Fibroblast of villous mesenchyme (primary cell): ENCODE measurements at places on chromosomes 2 and 18.

- no peak for DNase-seq
These were observed 250.9 kb downstream of the IRS1 start for GRCh38 chr2:226548732-226549131.

GRCh38 chr2:170176212-170176611, 1.7 kb upstream of the MYO3B start:
- no peak for DNase-seq

- no peak for DNase-seq
These were observed 285.4 kb upstream of the ZNF804A start for GRCh38 chr2:184312970-184313369.

- no peak for DNase-seq
These were observed 4.4 kb downstream of the ADCYAP1 start for GRCh38 chr18:908758-909724.

DNA sequence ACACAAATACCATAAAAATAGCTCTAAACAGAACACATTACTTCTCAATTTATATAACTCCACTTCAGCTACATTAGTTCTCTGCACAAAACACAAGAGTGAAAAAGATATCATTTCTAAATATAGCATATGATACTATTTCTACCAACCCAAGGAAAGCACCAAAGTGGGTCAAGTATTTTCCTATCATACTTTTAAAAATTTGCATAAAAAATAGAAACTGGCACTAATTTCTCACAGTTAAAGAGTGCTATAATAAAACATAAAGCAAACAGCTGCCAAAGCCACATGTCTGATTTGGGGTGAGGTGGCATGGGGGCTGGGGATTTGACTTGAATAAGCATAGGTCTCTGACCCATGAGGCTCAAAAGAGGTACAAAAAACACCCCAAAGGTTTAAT, 61.5 kb downstream of the BARD1 start:
- DNase-seq = no peak

DNA sequence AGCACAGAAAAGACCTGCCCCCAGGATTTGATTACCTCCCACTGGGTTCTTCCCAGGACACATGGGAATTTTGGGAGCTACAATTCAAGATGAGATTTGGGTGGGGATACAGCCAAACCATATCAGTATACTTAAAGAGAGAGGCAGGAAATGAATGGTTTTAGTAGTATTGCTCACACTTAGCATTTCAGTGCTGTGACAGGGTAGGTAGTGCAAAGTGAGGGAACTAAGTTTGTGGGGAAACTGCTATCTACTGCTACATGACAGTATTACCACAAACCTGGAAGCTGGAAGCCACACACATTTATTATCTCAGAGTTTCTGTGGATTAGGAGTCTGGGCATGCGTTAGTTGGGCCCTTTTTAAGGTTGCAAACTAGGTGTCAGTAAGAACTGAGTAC, 450.7 kb downstream of the LPIN1 start:
- no peak for DNase-seq

- no peak for DNase-seq
These were observed 56.2 kb downstream of the PDK1 start for GRCh38 chr2:172612051-172612450.

- DNase-seq = peak; percentile 99
These were observed 1.8 kb upstream of the CCDC68 start for GRCh38 chr18:54961016-54961423.

DNA sequence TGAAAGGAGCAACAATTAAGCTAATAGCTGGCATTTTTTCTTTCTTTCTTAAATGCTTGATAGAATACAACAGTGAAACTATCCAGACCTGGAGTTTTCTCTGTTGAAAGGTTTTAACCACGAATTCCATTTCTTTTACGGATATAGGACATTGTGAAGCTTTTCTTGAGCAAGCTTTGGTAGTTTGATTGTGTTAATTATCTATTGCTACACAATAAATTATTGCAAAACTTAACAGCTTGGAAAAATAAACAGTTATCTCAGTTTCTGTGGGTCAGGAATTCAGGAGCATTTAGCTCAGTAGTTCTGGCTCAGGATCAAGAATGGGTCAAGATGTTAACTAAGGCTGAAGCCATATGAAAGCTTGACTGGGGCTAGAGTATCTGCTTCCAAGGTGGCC, 11.7 kb downstream of the PHOSPHO2 start:
- DNase-seq = peak; percentile 76

- no peak for DNase-seq
These were observed 6.3 kb downstream of the IL1RL2 start for GRCh38 chr2:102193074-102193473.

DNA sequence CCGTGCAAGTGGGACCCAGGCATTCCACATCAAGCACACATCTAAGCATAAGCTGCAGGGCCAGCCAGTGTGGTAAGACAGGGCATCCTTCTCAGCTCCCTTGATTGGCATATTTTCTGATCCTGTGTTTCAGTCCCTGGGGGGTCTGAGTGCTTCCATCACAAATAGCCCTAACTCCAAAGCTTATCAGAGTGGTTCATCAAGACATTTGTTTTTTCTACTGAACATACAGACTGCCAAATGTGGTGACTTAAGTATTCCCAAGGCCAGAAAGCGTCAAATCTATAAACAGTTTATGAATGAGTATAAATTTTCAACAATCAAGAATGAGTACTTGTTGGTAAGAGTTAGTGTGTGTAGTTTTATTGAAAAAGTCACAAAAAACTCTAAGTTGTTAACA, 18.8 kb downstream of the SPRED2 start:
- DNase-seq = peak; percentile 17

DNA sequence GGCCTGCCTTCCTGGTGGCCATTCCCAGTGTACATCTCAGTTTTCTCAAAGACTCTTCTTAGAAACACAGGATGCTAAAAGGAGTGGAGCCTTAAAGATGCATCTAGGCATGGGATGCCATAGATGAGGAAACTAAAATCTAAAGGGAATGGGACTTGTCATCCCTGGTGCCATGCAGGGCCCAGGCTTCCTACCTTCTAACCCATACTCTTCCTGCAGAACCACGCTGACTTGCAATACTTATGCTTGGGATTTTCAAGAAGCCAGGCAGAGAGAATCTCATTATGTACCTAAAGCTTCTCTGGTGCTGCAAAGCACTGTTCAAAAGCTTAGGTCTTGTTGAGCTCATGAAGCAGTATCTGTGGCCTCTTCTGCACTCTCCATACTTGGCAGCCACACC, 329.1 kb downstream of the CYRIA start:
- no peak for DNase-seq

DNA sequence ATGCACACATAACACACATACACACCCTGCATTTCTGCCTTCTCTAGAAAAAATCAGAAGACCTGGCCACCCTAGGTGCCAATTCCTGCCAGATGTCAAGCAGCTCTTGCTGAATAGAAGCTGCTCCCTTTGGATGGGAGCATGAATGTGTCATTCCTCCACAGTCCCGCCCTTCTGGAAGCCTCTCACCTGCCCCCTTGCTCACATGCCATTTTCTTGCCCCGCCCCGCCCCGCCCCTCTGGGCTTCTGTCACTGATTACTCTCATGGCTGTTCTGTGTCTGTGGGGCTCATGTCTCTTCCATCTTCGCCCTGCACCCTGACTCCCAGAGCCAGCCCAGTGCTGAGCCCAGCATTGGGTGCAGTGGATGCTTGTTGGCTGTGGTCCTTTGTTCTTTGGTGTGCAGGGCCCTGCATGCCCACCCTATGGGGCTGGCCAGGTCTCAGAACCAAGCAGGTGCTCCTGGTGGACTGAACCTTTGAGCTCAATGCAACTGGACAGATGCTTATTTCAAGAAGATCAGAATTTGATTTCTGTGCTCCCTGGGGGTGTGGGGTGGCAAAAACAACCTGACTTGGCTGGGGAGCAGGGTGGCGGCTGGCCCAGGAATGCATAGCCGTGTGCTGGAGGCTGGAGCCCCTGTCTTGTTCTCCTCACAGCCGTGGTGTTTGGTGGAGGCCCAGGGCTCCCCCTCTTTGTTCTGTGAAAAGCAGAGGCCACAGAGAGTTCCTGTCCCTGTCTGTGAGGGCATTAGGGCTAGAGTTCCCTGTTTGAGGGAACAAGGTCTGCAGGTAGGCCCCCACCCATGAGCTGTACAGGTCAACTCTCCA, 140.6 kb upstream of the GLI2 start:
- DNase-seq = no peak

GRCh38 chr2:215879977-215880940, 133.1 kb downstream of the MREG start:
- DNase-seq = peak; percentile 84

DNA sequence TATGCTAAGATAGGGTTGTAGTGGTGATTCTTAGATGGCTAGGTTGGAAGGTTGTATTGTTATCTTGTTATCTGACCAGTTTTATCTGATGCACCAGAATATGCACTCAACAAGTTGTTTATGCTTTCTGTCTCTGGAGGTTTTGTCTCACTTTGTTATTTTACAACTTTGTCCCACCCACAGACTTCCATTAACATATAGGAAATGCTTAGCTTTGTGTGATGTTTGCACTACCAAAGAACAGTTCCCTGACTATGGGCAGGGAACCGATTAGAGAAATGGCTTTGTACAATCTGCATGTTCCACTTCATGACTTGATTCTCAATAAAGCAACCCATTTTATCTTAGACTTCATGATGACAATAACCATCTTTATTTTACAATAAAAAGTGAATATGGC, 160.6 kb upstream of the CDH20 start:
- DNase-seq = no peak

- no peak for DNase-seq
These were observed 12.1 kb downstream of the NEURL3 start for GRCh38 chr2:96493072-96493471.

- DNase-seq = no peak
These were observed 1057.1 kb upstream of the CRIM1 start for GRCh38 chr2:35298493-35298892.

GRCh38 chr2:156156580-156156979, 175.9 kb downstream of the NR4A2 start:
- no peak for DNase-seq

DNA sequence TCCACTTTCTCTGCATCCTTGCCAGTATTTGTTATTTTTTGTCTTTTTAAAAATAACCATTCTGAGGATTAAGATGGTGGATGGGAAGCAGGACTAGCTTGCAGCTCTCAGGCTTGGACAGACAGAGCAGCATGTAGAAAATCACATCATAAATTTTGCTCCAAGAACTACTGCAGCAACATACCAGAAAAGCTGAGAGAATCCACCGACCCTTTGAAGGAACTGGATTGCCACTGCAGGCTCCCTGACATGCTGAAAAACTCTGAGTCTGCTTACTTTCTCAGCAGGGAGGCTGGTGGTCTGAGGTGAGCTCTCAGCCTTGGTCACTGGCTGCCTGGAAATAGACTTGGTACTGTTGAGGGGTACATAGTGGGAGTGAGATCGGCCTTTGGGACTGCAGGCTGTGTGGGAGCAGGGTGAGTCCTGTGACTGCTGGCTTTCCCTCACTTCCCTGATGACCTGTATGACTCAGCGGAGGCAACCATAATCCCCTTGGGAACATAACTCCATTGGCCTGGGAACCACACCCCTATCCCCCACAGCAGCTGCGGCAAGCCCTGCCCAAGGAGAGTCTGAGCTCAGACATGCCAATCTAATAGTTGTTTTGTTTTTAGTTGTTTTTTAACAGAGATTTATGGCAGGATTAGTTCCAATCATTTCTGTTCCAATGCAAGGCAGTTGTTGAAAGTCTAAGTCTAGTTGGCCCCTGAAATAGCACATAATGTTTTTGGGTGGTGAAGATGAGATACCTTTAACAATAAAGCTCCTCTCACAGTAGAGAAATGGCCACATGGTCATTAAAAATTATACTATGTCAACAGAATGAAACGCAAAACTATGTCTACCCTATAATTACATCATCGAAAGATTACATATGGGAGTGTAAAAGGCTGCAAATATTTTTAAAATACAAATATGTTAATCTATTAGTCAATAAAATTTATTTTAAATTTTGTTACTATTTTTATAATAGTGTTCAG, 414.2 kb upstream of the CHAC2 start:
- DNase-seq = peak; percentile 85

DNA sequence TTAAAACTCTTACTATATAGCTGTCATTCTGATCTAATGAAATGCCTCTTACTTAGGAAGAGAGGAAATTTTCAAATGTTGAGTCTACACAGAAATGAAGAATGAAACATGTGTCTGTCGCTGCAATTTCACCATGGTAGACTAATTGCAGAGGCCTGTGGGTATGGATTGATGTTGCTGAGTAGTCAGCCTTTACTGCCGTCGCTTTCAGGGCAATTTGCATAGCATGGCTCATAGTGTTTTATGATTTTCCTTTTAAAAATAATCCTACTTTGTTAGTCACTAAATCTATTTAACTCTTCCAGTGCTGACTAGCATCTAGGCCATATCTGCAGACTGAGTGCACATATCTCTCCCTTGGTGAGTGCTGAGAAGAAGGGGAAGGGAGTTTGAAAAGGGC, 819.2 kb downstream of the SATB2 start:
- DNase-seq = no peak

DNA sequence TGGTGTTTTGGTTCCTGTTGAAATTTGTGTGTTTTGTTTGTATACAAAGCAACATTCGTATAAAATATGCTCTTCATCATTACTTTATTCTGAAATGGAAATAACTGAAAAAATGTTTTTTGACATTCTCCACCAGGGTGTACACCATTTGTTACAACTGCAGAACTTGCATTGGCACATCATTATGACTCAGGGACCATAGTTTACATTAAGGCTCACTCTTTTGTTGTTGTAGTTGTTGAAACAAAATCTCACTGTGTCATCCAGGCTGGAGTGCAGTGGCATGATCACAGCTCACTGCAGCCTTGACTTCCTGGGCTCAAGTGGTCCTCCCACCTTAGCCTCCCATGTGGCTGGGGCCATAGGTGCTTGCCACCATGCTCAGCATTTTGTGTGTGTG, 676.6 kb downstream of the TDRD15 start:
- DNase-seq = no peak

GRCh38 chr2:208350610-208351009, 56.0 kb upstream of the PTH2R start:
- peak; percentile 87 for DNase-seq

DNA sequence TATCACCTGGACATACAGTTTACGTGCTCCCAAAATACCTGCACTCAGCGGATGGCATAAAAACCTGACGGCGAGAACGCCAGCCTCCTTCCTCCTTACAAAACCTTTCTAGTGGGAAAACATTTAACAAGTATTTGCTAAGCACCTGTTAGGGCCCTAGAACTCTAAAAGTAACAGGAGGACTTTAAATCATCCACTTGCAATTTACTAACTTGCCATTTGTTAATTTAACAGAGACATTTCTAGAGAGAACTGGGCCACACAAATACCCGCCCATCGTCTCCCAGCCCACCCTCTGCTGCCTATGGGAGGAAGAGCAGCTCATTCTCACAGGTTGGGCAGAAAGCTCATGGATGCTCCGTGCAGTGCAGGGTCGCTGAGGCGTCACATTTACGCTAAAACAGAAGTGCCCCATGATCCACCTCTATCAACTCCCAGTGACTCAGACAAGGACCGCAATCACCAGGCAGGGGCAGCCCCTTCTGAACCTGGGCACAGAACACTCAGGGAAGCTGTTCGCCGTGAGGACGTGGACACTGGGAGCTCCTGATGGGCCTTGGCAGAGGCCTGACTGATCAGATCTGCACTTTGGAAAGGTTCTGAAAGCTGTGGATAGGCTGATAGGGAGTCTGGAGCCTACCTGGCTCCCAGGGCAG, 106.9 kb downstream of the HDAC4 start:
- DNase-seq = no peak

GRCh38 chr2:234770031-234770506, 181.7 kb upstream of the SH3BP4 start:
- peak; percentile 76 for DNase-seq

- no peak for DNase-seq
These were observed 48.6 kb downstream of the FER1L5 start for GRCh38 chr2:96691022-96691612.

- peak; percentile 52 for DNase-seq
These were observed 17.8 kb upstream of the INO80C start for GRCh38 chr18:35515460-35516130.
